HT1080 (cell line): ENCODE measurements at places on chromosomes 6 and 20.

- no peak for DNase-seq
These were observed 76.2 kb upstream of the TRAF3IP2 start for GRCh38 chr6:111681860-111682259.

GRCh38 chr20:25218492-25218891, 23.0 kb downstream of the ENTPD6 start:
- no peak for DNase-seq

GRCh38 chr20:22446613-22447446, 137.5 kb downstream of the FOXA2 start:
- peak; percentile 20 for DNase-seq

- peak; percentile 67 for DNase-seq
These were observed 105.0 kb upstream of the LAMP5 start for GRCh38 chr20:9409352-9409751.

GRCh38 chr20:56443654-56444540, 24.5 kb upstream of the RTF2 start:
- DNase-seq = no peak

- DNase-seq = no peak
These were observed 75.1 kb downstream of the EDN3 start for GRCh38 chr20:59375541-59375940.

GRCh38 chr6:55663914-55664313, 84.9 kb upstream of the HMGCLL1 start:
- no peak for DNase-seq
